Chondrocyte (in vitro differentiated cells): ENCODE measurements at places on chromosomes 5 and 9.

GRCh38 chr9:99030092-99030511 is 74.8 kb upstream of the TGFBR1 start:
- DNase-seq, result no peak

DNA sequence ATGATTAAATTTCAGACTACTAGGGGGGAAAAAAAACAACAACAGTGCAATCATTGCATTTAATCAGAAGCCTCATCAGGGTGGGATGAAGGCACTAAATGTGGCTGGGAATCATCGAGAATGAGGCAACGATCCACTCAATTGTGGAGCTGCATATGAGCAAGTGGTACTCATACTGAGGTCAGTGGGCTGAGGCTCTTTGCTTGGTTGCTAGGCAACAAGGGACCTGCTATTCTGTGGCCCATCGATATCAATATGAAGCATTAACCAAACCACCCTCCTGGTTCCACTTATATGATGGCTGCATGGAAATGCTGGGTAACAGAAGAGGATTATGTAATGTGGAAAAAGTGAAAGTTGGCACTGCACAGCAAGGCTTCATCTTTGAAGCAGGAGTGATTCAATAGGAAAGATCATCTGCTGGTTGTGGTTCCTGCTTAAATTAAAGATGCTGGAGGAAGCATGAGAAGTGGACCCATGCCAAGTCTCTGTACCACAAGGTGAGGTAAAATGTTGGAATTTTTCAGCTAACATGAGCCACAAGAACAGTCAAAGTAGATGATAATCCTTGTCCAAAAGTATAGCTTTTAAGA is 159.8 kb upstream of the HMHB1 start:
- no peak for DNase-seq

DNA sequence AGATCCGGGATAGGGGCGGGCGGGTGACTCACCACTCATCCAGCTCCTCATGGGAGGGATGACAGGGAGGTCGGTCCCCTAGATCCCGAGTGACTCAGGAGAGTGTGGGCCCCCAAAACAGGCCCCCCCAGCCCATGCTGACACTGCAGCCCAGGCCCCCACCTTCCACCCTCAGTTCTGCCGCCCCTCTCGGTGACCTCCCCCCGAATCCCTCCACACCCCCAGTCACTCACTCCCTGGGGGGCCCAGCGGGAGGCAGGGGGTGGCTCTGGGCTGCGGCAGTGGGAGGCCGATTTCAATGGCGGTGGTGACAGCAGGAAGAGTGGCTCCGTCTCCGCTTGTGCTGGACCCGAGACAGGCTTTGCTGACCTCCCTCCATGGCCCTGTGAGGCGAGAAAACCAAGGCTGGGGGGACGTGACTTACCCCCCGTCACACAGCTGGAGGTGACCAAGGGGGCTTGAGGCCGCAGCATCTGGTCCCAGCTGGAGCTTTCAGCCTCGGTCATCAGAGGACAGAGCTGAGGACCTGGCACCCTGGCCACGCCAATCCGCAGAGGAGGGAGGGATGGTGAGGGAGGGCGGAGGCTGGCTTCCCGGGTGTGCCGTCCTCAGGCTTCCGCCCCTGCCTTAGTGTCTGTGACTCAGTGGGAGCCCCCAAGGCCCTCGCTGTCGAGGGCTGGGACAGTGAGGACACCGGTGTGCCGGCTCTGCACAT is 9.0 kb downstream of the GPSM1 start:
- DNase-seq, result no peak

- DNase-seq, result no peak
These were observed 38.7 kb downstream of the NKX2-5 start for GRCh38 chr5:173196133-173196952.

DNA sequence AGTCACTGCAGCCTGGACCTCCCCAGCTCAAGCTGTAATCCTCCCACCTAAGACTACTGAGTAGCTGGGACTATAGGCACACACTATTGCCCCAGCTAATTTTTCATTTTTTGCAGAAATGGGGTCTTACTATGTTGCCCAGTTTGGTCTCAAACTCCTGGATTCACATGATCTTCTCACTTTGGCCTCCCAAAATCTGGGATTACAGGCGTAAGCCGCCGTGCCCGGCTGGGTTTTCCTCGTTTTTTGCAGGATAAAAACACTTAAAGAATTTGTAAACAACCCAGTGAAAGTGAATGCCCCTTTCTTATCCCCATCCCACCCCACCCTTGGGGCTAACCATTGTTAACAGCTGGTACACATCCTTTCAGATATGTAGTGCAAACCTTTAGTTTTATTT is 7.7 kb downstream of the CLTB start:
- DNase-seq, result no peak

GRCh38 chr5:79513308-79513703 is 628 bp downstream of the HOMER1 start:
- no peak for DNase-seq

- no peak for DNase-seq
These were observed 30.1 kb upstream of the ZNF782 start for GRCh38 chr9:96884443-96884842.

DNA sequence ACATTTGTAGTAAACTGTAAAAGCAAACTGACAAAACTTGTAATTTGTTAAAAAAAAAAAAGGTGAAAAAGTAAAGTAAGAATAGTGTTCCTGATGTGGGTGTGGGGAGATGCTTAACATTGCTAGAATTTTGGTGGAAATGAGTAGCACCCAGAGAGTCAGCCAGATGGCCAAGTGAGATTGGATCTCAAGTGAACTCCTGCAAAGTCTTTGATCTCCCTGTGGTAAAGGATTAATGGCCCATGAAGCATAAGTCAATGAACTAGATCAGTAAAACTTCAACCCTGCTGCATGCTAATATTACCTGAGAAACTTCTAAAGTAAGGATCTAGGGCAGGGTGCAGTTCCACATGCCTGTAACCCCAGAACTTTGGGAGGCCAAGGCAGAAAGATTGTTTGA is 19.0 kb upstream of the FAM169A start:
- no peak for DNase-seq

DNA sequence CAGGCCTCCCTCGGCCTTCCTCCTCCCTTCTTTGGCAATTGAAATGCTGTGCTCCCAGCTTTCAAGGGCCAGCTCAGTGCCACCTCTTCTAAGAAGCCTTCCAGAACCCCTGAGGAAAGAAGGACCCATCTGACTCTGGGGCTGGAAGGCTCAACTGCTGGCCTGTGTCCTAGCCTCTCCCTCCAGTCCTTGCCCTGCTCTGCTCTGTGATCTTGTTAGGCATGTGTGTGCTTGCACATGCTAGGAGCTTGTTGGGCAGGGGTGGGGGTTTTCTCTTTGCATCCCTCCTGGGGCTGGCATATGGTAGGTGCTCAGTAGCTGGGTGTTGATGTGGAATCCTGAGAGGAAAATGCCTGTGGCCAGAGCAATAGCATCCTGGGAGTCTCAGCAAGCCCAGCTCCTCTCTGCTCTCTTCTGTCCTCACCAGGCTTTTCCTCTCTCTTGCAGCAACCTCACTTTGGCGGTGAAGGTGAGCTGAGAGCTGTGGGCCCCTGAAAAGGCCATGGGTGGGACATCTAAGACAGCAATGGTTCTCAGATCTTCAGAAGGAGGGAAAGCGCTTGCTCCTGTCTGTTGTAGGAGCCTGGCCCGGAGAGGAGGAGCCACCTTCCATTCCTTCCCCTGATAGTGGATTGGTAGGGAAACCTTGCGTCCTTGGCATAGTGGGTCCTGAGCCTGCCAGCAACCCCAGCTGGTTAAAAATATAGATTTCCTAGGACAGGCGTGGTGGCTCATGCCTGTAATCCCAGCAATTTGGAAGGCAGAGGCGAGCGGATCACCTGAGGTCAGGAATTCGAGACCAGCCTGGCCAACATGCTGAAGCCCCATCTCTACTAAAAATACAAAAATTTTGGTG is 9.9 kb downstream of the DOLK start:
- no peak for DNase-seq

- DNase-seq, result no peak
These were observed 36.8 kb upstream of the FRRS1L start for GRCh38 chr9:109203761-109204360.

- no peak for DNase-seq
These were observed 225.1 kb downstream of the ARRDC3 start for GRCh38 chr5:91158011-91158410.

DNA sequence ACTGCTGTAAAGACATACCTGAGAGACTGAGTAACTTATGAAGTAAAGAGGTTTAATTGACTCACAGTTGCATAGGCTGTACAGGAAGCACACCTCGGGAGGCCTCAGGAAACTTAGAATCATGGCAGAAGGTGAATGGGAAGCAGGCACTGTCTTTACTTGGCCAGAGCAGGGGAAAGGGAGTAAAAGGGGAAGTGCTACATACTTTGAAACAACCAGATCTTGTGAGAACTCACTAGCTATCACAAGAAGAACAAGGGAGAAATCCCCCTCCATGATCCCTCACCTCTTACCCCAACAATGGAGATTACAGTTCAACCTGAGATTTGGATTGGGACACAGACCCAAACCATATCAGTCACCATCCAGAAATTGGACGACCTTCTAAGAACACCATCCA is 1285.8 kb upstream of the CDH9 start:
- DNase-seq, result no peak

- DNase-seq, result no peak
These were observed 10.1 kb downstream of the RBM22 start for GRCh38 chr5:150690760-150691159.

GRCh38 chr9:112811518-112811917 is 61.0 kb downstream of the SNX30 start:
- DNase-seq, result no peak

DNA sequence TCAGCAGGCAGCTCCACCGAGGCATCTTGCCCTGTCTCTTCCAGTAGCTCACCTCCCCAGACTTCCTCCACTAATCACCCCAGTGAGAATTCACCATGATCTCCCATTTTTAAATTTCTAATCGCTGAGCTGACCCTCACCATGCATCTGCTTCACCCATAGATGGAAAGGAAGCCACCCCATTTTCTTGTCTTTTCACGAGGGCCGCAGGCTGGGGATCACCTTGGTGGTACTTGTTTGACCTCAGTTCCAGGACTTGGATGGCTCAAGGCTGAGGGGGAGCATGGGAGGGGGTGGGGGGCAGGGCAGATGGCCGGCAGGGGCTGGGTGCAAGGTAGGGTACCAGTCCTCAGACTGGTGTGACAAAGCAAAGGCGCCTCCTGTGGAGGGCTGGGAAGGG is 3.6 kb downstream of the PROP1 start:
- DNase-seq, result no peak

DNA sequence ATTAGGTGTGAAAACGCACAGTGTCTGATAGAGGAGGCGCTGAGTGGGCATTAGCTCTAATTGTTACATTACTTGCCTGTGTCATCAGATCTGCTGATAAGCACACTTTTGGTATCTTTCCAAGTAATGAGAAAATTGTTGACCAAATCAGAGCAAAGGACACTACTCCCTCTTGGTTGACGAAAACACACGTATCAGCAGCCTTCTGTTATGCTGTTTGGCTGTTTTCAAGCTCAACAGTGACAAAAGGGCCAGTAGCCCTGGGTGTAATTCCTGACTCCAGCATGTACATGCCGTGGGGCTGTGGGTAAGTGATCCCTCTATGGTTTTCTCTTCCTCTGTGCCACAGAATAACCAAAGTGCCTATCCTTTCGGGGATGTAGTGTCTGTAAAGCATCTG is 151.4 kb downstream of the AUH start:
- DNase-seq, result no peak

DNA sequence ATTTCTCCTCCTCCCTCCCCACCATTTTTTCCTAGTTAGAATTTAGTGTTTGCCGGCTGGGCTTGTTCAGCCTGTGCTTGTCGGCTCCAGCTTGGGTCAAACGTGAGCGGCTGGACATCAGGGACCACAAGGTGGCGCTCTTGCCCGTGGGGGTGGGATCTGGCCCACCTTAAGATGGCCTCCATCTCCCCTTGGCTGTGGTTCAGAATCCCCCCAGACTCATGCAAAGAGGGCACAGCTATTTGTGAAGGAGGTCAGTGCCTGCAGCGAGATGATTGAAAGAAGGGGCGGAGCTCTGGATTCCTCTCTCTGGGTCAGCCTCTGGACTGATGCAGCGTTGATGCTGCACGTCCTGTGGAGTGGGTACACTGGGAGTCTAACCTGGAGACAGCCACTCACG is 283.3 kb upstream of the TUT7 start:
- no peak for DNase-seq

DNA sequence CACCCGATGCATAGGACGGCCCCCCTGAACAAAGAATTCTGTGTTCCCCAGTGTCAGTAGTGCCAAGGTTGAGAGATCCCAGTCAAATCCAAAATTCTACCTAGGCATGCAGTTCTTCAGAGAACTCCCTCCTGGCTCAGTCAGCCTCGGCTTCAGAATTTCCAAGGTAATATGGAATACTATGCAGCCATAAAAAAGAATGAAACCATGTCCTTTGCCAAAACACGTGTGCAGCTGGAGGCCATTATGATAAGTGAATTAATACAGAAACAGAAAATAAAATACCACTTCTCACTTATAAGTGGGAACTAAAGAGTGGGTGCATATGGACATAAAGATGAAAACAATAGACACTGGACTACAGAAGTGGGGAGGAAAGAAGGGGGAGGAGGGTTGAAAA is 87.1 kb upstream of the TRIO start:
- DNase-seq, result no peak

- no peak for DNase-seq
These were observed 808 bp downstream of the SPOCK1 start for GRCh38 chr5:137498301-137498735.

GRCh38 chr9:137972355-137972987 is 94.9 kb downstream of the CACNA1B start:
- no peak for DNase-seq

DNA sequence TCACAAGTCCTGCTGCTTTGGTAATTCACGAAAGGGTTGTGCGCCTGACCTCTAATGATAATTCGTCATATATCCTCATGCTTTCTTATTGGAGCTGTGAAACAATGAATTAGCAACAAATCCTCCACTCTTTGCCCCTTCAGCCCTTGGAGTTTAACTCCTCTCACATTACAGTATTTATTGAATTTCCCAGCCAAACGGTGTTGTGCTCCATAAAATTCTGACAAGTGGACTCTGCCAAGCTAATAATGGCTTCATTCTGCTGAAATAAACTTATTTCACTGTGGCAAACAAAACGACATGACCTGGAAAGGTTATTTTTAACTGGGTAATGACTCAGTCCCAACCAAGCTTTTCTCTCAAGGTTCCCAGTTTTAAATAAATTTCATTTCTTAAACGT is 984.4 kb upstream of the DMAC1 start:
- no peak for DNase-seq

GRCh38 chr9:72022841-72023240 is 37.6 kb downstream of the C9orf57 start:
- DNase-seq, result no peak

DNA sequence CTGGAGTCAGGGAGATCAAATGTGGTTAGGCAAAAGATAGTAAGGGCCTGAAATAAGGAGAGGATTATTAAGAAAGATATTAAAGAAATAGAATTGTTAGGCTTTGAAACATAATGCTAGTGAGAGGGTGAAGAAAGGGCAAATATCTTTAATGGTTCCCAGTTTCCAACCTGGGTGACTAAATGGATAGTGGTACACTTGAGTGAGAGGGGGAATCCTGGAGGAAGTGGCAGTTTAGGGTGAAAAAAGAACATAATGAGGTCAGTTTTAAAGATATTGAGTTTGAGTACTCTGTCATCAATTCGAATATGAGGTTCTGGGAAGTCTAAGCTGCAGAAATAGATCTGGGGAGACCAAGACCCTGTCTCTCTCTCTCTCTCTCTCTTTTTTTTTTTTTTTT is 18.9 kb downstream of the DNAI1 start:
- DNase-seq, result no peak
